Lung microvascular endothelial cell (primary cell): ENCODE measurements at places on chromosomes 2 and 18.

- no peak for DNase-seq
These were observed 113.9 kb downstream of the HNMT start for GRCh38 chr2:138078153-138078552.

- DNase-seq = no peak
These were observed 472 bp upstream of the PLEKHM3 start for GRCh38 chr2:208025814-208026184.

GRCh38 chr18:46356278-46357033 is 252.3 kb downstream of the HAUS1 start:
- DNase-seq = no peak

GRCh38 chr18:76348267-76349066 is 146.6 kb downstream of the ZNF516 start:
- DNase-seq = no peak

DNA sequence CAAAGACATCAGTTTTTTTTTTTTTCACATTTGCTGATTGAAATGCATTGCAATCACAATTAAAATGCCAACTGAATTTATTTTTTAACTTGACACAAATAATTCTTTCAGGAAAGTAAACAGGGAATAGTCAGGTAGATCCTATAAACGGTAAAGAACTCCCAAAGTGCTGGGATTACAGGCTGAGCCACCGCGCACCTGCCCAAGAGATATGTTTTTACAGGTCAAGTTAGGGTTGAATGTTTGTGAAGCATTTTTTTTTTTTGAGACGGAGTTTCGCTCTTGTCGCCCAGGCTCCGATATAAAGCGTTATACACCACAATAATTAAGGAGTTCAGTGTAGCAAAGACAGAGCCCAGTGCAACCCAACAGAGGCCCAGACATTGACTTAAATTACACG is 15.1 kb downstream of the ITM2C start:
- no peak for DNase-seq

DNA sequence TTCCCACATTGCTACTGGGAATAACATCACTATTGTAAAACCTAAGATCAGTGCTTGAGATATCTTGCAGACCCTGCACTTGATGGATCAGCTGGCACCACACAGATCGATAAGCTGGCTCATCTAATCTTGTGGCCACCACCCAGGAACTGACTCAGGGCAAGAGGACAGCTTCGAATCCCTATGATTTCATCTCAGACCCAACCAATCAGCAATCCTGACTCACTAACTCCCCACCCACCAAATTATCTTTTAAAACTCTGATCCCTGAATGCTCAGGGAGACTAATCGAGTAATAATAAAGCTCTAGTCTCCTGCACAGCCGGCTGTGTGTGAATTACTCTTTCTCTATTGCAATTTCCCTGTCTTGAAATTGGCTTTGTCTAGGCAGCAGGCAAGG is 11.3 kb upstream of the TEX44 start:
- DNase-seq = no peak

- DNase-seq = no peak
These were observed at the start of gene NEU4 for GRCh38 chr2:241808721-241809382. Gene NEU4, plus strand, starts transcription at chr2:241809193. Its CDS starts 5,292 bp downstream, at chr2:241814485.

DNA sequence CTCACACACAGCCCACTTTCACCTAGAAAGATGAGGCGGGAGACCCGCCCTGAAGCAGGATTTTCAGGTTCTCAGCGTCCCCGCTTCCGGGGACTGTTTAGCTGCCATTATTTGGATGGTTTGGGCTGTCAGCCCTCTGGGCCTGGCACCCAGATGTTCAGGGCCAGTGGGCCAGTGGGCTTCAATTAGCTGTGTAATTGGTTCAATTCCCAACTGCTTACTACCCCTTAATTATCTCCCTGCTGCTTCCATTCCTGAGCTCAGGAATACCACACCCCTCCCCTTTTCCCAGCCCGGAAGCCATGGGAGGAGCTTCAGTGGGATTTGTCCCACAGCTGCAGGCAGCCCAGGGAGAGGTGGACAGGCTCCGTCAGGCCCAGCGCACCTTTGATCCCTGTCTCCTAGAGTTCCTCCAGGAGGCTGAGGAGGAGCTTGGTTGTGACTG is 114.1 kb upstream of the MYCN start:
- DNase-seq = peak; percentile 33

DNA sequence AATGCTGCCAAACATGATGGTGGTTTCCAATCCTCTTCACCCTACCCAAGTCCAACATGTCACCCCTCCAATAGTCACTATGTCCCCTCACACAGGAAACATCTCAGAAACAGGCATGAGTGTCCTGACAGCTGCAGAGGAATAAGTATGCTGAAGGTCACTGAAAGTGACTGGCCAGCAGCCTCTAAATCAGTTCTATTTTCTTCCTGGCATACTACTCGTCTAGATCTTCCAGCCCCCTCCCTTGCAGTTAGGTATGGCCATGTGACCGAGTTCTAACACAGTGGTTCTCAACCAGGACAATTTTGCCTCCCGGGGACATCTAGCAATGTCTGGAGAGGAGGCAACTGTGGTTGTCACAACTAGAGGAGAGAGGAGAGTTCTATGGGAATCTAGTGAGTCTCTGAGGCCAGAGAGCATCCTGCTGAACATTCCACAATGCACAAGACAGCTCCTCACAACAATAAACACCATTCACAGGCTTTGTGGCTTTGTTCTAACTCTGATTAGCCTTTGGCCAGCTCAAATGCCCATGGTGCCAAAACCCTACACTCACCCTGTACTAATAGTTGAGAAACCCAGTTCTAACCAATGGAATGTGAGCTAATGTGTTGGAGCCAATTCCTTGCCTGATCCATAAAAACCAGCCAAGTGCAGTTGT is 12.6 kb upstream of the ID2 start:
- DNase-seq = no peak

- DNase-seq = peak; percentile 58
These were observed 467 bp downstream of the PUM2 start for GRCh38 chr2:20350041-20350712.

DNA sequence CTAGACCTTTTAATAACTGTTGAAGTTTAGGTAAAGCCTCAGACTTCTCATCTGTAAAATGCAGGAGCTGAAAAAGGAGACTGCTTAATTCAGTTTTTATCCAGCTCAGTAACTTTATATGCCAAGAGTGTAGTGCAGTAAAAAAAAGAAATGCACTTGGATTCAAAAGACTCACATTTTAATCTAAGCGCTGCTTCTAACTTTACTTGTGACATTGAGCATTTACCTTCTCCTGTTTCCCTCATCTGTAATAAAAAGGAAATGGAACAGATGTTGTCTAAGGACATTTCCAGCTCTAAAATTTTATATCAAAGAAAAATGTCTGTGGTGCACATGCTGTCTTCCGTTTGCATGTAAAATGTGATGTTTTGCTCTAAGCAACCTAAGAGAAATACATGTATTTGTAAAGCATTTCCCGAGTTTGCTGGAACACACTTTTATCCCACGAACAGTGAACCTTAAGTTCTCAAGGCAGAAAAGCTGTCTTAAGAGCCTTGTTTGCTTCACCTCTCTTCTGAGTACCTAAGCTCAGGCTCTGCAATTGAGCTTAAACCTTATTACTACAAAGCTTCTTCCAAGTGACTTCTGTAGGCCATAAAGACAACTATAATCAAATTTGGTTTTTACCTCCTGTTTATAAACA is 24.2 kb upstream of the TANK start:
- no peak for DNase-seq

DNA sequence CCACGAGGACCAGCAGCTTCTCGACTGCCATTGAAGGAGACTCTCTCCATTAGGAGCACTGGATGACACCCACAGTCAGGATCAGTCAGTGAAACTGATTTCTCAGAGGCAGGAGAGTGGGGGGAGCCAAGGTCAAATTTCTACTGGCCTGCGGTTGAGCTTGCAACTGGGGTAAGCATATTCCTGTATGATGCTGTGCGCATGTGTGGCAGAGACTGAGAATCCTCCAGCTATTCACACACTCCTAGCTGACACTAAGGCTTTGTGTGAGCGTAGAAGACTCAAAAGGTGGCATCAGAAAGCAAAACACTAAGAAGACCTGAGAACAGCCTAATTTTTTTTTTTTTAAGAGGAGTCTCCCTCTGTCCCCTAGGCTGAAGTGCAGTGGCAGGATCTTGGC is 19.8 kb upstream of the TTL start:
- DNase-seq = no peak

DNA sequence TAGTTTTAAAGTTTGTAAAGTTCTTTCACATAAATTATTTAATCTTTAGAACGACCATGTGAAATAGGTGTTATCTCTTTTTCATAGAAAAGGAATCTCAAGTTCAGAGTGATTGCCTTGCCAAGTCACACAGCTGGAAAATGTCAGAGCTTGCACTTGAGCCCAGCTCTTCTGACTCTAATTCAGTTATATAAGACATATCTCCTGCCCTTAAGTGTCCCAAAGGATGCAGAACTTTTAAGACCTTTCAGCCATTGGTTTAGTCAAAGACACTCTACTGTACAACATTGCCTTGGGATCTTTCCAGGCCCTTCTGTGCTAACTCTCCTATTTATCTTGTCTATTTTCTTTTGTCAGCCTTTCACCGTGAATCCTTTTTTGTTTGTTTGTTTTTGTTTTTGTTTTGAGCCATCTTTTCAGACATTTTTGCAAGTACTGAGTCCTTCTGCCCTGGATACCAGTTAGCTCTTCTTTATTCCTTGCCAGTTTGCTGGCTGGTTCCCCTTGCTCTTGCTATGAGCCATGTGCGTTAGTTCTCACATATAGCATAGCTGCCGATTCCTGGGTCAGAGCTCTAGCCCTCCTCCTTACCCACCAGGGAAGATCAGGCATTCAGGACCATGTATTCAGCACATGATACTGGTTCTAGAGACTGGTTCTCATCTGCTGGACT is 160.0 kb upstream of the MYO3B start:
- DNase-seq = no peak
